Epithelial cell of prostate (primary cell): ENCODE measurements at places on chromosomes 11 and 22.

DNA sequence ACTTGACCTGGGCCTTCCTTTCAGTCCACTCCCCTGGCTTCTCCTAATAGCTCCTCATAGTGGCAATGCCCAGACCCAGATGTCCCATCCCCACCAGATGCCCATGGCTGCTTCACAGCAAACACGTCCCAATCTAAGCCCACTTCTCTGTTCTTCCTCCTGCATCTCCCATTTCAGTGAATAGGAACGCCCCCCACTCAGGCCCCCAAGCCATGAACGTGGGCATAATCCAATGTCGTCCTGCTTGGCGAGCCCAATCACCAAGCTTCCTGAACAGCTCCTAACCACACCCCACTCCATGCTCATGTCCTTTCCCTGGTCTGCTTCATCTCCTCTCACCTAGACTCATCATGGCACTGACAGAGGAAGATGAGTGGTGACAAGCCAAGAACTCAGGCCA lies 8.9 kb downstream of the IL18BP start:
- DNase-seq, result no peak

DNA sequence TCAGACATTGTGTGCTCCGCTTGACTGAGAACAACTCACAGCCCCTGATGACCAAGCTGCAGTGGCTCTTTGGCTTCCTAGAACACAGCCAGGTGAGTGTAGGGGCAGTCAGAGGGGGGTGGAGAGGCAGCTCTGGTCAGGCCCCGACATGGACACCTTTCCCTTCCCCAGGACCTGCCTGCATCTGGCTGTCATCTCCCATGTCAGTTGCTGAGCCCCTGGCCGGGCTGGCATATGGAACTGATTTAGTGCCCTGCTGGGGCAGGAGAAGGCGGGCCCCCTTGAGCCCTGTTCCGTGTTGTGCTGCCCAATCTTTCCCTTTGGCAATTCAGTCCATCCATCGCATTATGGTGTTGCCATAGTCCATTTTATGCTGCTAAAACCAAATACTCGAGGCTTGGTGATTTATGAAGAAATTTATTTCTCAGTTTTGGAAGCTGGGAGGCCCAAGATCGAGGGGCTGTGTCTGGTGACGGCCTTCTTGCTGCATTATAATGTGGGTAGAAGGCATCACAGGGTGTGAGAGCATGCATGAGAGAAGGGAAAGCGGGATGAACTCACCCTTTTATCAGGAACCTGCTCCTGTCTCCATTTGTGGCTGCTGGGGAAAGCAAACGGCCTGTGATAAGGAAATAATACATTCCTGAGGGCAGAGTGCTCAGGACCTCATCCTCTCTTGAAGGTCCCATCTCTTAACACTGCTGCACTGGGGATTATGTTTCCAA lies 19.0 kb downstream of the USP35 start:
- DNase-seq, result no peak

DNA sequence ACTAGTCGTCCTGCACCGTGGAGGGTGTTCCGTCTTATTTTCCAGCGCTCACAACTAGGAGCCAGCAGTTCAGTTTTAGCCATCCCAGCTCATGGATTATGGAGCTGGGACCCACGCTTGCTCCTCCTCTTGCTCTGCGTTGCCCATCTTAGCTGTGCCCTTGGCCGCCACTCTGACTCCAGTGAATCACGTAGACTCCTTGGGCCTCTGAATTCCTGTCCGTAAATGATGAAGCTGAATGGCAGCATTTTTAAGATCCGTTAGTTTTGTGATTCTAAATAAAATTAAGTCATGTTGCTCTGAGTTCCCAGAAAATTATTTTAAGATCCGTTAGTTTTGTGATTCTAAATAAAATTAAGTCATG lies 23.8 kb downstream of the BCR start:
- DNase-seq, result no peak

- no peak for DNase-seq
These were observed 3.7 kb downstream of the PHRF1 start for GRCh38 chr11:579830-580601.

- no peak for DNase-seq
These were observed 96.1 kb downstream of the SHANK2 start for GRCh38 chr11:71156301-71156700.

- no peak for DNase-seq
These were observed 120.9 kb downstream of the SWAP70 start for GRCh38 chr11:9784602-9785315.

DNA sequence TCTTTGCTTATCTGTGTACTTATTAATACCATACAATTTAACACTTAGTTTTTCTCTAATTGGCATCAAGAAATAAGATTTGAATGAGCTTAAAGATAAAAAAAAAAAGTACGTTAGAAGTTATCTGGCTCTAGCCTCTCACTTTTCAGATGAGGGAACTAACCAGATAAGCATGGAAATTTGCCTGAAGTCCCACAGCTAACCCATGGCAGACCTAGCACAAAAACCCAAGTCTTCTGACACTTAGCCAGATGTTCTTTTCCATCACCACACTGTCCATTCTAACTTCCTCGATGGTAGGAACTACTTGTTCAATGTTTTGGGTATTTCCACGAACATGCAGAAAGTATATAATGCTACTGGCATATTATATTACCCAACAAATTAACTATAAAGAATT lies 7.4 kb upstream of the SOX6 start:
- DNase-seq, result no peak

DNA sequence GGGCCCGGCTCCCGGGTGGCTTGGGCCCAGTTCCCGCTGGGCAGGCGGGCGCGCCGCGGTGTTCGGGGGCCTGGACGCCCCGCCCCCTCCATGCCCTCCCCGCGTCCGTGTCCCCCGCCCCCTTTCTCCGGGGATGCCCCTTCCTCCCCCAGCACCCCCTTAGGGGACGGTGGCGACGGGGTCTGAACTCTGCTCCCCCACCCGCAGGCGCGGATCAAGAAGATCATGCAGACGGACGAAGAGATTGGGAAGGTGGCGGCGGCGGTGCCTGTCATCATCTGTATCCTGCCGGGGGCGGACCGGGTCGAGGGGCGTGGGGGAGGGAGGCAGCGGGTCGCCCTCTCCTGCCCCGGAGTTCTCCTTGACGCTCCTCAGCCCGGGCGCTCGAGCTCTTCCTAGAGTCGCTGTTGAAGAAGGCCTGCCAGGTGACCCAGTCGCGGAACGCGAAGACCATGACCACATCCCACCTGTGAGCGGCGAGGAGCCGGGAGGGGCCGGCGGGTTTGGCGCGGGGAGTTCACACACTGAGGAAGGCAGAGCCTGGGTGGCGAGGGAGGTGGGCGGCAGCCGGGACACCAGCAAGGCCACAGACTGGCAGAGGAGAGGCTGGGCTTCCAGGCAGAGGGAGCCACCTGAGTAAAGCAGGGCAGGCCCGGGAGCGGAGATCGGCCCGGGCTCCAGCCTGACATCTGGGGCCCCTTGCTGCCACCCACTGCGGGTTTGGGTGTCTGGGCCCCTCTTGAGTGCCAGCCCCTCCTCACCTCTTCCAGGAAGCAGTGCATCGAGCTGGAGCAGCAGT lies 546 bp downstream of the DRAP1 start:
- no peak for DNase-seq

DNA sequence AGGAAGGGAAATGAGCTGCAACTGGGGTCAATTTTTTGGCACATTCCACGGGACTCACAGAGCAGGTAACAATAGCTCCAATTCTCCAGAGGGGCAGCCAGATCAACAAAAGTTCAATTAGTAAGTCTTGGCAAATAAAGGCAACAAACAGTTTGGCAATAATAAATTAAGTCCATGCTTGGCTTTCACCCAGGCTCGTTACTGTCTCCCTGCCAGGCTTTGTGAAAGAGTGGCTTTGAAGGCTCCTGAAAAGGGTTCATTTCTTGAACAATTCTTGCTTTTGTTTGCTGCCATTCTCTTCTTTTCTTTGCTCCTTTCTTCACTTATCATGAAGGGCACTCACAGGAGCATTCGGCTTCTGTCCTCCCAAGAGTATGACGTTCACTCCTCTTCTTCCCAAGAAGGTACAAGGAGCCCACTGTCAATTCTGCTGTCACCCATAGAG lies 123.3 kb downstream of the APIP start:
- no peak for DNase-seq

- no peak for DNase-seq
These were observed 29.2 kb upstream of the KLHL35 start for GRCh38 chr11:75462117-75462653.

DNA sequence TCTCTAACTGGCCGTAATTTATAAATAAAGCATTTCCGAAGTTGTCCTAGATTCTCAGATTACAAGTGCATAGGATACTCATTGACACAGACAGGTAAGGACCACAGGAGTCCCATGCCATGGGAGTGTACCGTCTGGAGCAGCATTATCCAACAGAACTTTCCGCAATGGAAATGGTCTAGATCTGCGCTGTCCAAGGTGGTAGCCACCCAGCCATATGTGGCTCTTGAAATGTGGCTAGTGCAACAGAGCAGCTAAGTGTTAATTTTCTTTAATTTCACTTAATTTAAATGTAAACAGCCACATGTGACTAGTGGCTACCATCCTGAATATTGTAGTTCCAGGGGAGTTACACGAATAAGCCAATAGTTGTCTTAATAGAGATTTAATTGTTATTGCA lies 71.3 kb downstream of the GALNT18 start:
- DNase-seq, result no peak
